ENCODE measurements at places on chromosomes 3 and 15.

- DNase-seq: no peak
Measured at GRCh38 chr3:13822871-13823585, 56.8 kb downstream of the WNT7A start.

GRCh38 chr15:57485869-57486268, 105.8 kb upstream of the MYZAP start:
- no peak for DNase-seq

DNA sequence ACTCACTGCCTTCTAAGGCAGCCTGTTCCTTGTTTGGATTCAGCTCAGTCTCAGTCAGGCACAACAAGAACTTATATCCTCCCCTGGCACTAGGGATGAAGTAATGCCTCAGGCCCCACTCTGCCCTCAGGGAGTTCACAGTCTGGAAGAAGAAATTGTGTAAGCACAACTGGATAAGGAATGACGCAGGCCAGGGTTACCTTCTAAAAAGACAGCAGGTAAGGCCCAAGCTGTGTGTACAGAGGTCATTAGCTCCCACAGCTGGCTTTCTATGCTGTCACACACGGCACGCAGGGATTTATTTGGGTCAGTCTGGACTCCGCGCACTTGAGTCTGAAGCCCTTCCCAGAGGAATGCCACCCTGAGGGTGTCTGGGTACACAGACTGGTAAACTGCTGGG, 82.9 kb downstream of the IQSEC1 start:
- DNase-seq: no peak

DNA sequence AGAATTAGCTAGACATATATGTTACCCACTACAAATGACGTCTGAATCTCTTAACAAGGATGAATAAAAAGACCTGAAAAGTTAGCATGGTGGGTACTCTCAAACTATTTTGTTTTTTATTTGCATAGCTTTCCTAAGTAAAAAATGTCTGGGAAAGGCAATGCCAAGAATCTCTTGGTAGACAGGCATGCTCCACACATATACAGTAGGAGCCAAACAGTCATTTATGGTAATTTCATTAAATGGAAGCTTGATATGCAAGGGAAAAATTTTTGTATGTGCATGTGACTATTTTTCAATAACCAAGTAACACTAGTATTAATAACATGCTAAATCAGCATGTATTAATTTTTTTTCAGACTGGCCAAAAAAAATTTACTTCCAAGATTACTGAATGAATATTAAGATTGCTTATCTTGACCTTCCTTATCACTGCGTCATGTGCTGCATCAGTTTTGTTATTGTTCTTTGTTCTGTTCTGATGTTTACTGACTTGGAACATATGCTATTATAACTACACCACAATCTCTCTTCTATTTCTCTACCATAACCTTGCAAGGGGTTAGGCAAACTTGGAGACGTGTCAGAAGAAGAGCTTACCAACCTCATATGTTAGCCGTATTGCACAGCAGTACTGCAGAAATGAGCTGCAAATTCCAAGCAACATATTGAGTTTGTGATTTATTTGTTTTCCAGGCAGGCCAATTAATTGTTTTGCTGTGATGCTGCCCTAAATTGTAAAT, 255.3 kb downstream of the RBMS3 start:
- DNase-seq: no peak

- DNase-seq: peak; percentile 39
Measured at GRCh38 chr3:27533718-27534573, 49.8 kb upstream of the SLC4A7 start.

- peak; percentile 58 for DNase-seq
Measured at GRCh38 chr3:173584093-173584837, 186.7 kb downstream of the NLGN1 start.

GRCh38 chr3:182735672-182736071, 57.6 kb upstream of the ATP11B start:
- DNase-seq: no peak

- no peak for DNase-seq
Measured at GRCh38 chr3:149203758-149204157, 17.9 kb downstream of the CP start.

GRCh38 chr3:159166899-159167586, 365.2 kb downstream of the MFSD1 start:
- DNase-seq: no peak

GRCh38 chr15:68114840-68115239, 60.7 kb downstream of the PIAS1 start:
- no peak for DNase-seq

DNA sequence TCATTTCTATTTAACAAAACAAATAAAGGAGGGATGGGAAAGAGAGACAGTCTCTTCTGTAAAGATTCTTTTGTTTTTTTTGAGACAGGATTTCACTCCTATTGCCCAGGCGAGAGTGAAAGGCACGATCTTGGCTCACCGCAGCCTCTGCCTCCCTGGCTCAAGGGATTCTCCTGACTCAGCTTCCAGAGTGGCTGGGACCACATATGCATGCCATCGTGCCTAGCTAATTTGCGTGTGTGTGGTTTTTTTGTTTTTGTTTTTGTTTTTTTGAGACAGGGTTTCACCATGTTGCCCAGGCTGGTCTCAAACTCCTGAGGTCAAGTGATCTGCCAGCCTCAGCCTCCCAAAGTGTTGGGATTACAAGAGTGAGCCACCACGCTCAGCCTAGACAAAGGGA, 23.3 kb downstream of the STAG1 start:
- DNase-seq: no peak

- DNase-seq: no peak
Measured at GRCh38 chr15:86115145-86115801, 35.6 kb downstream of the AGBL1 start.

DNA sequence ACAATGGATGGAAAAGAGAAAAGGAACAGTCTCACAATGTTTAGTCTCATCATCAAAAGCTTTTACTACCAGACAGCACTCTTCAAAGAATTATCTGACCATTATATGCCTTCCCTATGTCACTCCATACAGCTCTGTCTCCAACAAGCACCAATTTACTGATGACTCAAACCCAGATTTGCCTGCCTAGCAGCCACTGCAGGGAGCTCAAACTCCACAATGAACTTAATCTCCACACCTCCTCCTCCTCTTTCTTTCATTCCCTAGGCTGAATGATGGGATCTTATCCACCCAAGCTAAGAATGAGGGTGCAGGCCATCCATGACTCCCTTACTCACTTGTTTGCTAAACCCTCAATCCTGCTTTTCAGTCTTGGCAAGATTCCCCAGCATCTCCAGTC, 45.5 kb downstream of the NBEAL2 start:
- no peak for DNase-seq

- DNase-seq: no peak
Measured at GRCh38 chr15:53982876-53983275, 4.6 kb downstream of the UNC13C start.

DNA sequence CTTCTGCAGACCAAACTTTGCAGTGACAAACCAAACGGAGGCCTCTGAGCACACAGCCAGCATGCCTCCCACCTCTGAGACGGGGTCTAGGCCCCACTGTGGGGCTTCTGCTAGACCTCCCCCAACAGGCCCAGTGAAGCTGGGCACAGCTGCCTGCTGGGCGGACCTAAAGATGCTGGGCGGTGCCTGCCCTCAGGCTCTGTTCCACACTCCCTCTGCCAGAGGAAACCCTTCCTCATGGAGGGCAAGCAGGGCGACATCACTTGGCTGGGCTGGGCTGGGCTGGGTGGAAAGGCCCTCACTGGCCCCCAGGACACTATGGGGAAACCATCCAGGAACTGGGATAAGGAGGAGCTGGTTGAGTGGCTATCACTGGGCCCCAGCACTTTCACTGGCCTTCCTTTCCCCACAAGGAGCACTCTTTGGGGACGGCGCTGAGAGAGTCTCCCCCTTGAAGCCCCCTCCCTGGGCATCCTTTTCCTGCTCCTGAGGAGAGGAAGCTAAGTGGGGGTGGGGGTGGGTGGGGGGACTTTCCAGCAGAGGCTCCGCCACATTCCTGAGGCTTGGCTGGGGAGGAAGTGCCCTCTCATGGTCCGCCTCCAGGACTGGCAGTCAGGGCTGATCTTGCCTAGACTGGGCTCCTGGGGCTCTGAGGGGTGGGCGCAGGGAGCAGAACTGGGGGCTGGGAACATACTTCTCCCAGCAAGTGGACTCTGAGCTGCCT, 98.1 kb upstream of the HACD2 start:
- no peak for DNase-seq

GRCh38 chr3:120560304-120561250, 35.6 kb upstream of the NDUFB4 start:
- DNase-seq: peak; percentile 47

GRCh38 chr3:42602961-42603360, 2.5 kb downstream of the NKTR start:
- DNase-seq: no peak

DNA sequence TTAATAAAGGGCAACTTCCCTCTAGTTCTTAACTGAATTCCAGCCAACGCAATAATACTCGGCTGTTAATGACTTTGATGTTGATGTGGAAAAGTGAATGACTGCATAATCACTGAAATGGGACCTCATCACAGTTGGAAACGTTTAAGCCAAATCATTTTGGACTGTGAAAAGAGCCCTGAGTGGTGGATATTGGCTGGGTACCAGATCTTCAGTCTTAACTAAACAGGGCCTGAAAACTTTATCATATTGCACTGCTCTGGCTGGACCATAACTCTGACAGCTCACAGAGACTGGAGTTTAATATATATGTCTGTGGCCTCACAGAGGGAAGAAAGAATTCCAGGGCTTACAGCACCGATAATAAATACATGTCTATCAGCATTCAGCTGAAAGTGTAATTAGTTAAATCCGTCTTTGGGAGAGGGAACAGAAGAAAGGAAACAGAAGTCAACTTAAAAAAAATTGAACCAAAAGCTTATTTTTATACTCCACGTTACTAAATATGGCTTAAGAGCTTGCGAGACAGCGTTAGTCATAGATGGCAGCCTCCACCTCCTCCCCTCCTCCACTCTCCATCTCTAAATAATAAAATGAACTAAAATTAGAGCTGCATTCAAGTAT, 222.3 kb upstream of the CDIN1 start:
- DNase-seq: no peak

DNA sequence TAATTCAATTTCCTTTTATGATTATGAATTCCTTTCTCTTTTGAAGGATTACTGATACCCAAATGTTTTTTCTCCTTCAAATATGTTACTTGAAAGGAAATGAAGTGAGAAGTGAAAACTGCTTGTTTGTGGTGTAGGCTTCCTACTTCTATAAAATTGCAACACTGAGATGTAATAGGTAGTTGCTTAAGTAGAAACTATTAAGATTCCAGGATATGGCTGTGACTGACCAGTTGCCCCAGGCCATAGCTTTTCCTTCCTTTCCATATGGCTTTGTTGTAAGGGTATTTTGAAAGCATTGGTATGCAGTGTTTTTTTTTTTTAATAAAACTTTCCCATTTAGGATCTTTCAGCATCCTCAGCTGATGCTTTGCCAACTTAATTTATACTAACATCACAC, 28.5 kb downstream of the DNAJC13 start:
- no peak for DNase-seq

DNA sequence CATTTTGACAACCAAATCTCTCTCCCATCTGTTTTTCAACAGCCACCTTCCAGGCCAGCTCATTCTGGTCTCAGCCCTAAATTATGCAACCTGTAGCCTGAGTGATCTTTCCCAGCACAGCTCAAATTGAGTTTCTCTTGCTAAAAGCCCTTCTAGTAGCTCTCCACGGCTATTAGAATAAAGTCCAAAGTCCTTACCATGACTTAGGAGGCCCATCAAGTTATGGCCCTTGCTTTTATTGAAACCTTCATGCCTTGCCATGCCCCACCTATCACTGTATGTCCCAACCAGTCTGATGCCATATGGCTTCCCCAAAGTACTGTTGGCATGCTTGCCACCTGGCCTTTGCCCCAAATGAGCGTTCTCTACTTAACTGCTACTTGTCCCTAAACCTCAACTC, 303.5 kb upstream of the GADL1 start:
- DNase-seq: no peak

- no peak for DNase-seq
Measured at GRCh38 chr3:15726043-15726442, 71.7 kb downstream of the ANKRD28 start.

- no peak for DNase-seq
Measured at GRCh38 chr3:180282386-180282785, 245.6 kb upstream of the PEX5L start.

- DNase-seq: no peak
Measured at GRCh38 chr15:86735247-86736040, 655.8 kb downstream of the AGBL1 start.

GRCh38 chr15:51580385-51580784, 42.2 kb downstream of the DMXL2 start:
- DNase-seq: no peak

GRCh38 chr3:112931736-112932521, 43.0 kb downstream of the CD200R1 start:
- no peak for DNase-seq

DNA sequence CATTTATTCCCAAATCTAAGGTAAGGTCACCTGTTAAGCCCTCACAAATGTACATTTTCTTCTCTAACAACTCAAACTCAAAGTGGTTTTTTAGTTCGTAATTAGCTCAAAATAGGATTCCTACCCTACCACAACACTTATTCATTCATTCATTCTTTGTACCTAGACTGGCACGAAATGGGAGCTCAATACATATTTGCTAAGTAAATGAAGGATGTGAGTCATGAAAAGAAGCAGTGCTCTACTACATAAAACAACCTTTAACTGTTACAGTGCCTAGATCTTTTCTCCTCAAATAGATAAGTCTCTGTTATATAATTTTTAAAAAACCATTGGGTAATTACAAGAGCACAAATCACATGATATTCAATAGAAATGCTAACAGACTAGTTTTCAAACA, 13.1 kb downstream of the RSL24D1 start:
- no peak for DNase-seq

DNA sequence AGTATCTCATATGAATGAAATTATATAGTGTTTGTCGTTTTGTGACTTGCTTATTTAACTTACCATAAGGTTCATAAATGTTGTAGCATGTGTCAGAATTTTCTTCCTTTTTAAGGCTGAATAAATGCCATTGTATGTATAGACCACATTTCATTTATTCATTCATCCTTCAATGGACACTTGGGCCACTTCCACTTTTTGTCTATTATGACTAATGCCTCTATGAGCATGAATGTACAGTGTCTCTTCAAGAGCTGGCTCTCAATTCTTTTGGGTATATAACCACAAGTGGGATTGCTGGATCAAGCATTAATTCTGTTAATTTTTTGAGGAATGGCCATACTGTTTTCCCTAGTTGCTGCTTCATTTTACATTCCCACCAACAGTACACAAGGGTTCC, 156.1 kb downstream of the VPS8 start:
- no peak for DNase-seq

GRCh38 chr15:70507772-70508371, 255.5 kb downstream of the UACA start:
- no peak for DNase-seq

DNA sequence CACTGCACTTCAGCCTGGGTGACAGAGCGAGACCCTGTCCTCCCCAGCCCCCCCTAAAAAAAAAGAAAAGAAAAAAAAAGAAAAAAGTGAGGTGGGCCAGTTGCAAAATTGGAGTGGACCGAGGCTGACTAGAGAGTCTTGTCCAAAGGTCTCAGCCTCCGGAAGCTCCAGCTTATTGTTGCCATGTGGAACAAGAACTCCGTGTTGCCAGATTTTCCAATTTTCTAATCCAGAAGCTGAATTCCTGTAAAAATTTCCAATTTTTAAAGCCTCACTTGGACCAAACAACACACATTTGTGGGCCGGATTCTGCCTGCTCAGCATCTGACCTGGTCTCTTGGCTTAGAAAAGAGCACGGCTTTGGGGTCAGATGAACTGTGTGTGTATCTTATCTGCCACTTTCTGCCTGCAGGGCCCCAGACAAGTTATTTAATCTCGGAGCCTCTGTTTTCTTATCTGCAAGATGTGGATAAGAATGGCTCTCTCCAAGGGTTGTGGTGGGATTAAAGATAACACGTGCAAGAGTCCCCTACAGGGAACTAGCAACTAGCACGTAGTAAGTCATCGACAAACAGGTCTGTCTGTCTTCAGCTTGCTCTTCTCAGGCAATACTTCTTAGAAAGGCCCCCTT, 73.7 kb upstream of the TLE3 start:
- no peak for DNase-seq

Measured in endothelial cell (in vitro differentiated cells).